Activated CD4-positive, alpha-beta T cell treated with anti-CD3 and anti-CD28 coated beads for 24 hours (primary cell): ENCODE measurements at places on chromosomes 1 and 21.
A peak's percentile ranks its signal among the peaks of the same experiment; 100 is the strongest.

- no peak for DNase-seq
These were observed 832.6 kb upstream of the TMPRSS15 start for GRCh38 chr21:19236209-19236608.

DNA sequence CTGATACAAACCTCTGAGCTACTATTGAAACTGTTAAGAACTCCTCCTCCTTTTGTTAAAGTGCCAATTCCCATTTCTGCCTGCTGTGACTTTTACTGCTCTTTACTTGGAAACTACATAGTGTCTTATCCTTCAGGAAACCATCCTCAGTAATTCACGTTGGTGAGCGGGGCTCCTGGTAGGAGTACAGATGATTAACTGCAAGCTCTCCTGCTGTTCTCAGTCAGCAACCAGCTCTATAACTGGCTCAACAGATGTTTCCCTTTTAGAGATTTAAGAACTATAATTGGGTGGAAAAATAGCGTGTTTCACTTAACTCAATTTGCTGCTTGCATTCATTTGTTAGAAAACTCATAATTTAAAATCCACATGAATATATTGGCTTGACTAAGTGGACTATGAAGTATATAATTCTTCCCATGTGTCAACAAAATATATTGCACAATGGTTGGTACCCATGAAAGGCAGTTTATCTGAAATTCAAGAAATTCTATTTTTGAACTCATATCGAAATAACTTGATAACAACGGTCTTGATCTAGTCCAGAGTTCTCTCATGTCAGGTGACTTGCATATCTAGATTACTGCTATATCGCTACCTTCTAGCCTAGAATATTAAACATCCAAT lies 574.0 kb downstream of the KCNT2 start:
- no peak for DNase-seq

DNA sequence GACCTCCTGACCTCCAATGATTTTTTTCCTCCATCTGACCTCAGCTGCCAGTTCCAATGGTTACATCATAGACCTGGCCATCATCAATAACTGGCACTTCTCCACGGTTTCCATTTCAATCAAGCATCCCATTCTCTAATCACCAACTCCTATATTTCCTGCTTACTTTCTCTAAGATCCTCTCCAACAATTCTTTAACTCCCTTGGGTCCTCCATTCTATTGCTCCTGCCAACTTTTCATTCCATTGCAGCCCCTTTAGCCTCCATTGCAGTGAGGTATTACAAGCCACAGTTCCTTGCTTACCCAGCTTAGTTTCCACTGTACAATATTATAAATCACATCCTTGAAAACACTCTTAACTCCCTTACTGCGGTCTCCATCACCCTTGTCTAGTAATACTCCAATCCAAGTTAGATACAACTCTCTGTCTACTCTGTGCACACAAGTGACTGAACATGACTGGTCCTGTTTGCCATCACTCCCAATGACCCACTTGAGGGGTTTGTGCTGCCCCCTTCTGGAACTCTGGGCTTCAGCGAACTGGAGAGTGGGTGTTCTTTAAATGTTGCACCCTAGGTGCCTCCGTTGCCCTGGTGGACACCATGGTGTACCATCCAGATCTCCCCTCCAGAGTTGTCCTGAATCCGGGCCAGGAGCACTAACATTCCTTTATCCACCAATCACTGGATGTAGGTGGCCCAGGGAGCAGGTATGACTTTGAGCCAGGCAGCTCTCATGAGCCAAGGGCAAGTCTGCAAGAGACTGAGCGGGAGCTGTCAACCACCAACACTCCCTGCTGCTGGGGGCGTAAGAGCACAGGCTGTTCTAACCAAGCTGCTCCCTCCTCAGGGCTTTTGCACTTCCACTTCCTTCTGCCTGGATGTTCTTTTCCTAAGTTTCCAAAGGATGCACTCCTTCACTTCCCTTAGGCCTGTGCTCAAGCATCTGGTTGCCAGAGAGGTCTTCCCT lies 3.7 kb upstream of the FNDC7 start:
- DNase-seq: peak; percentile 26

DNA sequence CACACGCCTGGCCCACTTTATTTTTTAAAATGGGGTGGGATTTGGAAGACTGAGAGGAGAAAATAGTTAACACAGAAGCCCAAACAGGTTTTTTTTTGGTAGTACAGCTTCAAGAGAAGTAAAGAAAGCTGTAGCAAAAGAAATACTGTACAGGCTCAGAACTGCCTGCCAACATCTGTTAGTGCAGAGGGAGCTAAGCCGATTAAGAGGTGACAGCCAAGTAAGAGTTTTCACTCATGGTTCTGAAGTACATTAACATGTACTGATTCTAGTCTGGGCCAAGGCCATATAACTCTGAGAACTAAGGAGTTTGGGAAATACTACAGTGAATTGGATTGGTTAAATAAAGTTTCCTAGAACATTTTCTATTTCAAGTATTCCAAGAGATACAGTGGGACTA lies 51.6 kb downstream of the EIF2B3 start:
- DNase-seq: no peak

- DNase-seq: no peak
These were observed 15.7 kb downstream of the ATPAF1 start for GRCh38 chr1:46652321-46653100.

- peak; percentile 49 for DNase-seq
These were observed 61.7 kb downstream of the FCRL5 start for GRCh38 chr1:157490467-157491165.

DNA sequence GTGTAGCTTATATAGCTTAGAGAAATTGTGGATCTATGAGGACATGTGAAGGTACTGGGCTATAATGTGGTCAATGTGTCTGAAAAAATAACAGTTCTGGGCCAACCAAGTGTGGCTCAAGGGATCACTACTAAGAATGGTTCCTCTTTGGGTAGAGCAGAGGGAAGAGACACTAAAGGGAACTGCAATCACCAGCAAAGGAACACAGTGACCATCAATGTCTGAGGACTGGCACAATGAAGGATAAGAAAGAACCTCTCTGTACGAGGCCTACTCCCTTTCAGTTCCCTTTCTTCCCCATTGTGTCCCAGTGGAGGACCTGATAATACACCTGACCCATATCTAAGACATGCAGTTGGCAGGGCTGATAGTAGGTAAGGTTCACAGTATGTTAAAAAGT lies 89.9 kb upstream of the JAK1 start:
- DNase-seq: no peak

- no peak for DNase-seq
These were observed 15.2 kb downstream of the GPR161 start for GRCh38 chr1:168121401-168122011.

DNA sequence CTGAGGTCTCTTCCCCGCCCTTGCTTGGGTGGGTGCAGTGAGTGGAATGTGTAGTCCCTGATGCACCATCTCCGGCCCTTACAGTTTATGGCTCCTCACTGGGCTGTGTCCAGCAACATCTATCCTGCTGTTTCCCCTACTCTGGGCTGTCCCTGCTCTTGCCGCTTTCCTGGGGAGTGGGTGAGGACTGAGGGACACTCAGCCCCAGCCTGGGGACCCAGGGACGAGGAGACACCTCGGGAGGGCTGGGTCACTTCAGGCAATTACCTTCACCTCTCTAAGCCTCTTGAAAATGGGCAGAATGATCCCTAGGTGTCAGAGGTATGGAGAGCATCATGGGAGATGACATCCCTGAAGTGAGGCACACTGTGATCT lies 13.6 kb upstream of the LRP8 start:
- no peak for DNase-seq

DNA sequence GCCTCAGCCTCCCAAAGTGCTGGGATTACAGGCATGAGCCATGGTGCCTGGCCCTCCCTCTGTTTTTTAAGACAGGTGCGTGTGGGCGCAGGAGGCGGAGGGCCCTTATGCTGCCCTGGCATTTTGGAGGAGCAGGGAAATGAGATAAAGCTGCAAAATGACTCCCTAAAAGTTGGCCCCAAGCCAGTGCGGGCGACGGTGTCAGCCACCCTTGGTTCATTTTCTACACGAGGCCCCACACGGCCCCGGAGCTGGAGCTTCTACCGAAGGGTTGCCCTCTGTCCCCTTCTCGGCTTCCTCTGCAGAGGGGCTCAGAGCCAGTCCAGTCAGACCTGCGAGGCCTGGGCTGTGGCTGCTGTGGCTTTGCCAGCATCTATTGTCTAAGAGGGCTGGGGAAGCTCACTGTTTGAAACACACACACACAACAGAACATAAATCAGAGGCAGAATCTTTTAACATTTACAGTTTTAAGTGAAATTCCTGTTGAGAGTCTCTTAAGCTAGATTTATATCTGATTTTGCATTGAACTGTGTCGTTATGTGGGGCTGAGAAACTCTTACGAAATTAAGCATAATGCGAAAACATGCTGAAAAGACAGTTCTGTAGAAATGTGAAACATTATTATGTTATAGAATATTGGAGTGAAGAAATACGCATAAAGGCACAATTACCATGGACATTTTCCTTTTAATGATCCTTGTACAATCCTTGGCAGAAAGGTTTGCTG lies 255.9 kb downstream of the CAMTA1 start:
- DNase-seq: no peak

DNA sequence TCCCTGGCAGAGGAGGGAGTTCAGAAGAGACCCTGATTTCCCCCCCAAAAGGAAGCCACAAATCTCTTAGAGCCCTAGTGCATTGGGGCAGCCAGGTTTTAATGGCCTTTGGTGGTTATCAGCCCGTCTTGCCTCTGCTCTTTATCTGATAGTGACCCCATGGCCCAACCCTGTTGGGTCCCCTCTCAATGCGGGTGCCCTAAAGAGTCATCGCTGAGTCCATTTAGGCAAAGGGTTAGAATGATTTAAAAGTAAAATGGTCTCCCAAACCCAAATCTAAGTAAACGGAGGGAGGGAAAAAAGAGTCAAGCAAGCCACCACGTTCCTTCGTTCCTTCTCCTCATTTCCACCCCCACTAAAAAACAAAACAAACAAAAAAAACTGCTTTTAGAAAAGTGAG lies 164.0 kb downstream of the RUNX1 start:
- no peak for DNase-seq

DNA sequence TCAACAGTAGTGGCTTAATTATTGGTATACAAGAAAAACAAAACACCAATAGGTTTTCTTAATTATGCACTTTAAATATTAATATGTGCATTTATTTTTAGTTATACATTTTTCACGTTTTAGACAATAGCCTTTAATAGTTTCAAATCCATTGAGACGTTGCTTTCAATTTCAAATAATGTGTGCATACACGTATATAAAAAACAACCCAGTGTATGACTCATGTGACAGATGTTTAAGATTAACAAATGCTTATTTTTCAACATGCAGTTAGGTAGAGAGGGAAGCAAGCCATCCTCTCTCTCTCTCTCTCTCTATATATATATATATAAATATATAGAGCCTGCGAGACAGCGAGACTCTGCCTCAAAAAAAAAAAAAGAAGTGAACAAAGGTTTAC lies 24.3 kb downstream of the EYA3 start:
- DNase-seq: no peak

- DNase-seq: no peak
These were observed 15.3 kb upstream of the SRSF10 start for GRCh38 chr1:23995431-23995837.

DNA sequence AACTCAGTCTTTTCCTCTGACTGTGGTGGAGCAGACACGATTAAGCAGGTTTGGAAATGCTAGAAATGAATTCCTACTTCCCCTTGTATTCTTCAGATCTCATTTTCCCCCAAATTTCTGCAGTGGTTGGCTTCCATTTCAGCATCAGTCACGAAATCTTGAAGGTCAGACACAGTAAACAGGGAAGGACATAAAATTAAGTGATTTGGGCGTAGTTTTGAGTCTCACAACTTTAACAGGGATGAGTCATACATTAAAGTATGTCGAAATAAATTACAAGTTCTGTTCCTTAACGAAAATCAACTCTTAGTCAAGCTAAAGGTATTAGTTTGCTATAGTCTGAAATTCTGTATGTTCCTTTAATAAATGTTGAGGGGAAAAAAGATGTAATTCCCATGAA lies 61.1 kb downstream of the HNRNPR start:
- DNase-seq: no peak

GRCh38 chr1:1337793-1338147 lies 6.7 kb downstream of the TAS1R3 start:
- peak; percentile 35 for DNase-seq

DNA sequence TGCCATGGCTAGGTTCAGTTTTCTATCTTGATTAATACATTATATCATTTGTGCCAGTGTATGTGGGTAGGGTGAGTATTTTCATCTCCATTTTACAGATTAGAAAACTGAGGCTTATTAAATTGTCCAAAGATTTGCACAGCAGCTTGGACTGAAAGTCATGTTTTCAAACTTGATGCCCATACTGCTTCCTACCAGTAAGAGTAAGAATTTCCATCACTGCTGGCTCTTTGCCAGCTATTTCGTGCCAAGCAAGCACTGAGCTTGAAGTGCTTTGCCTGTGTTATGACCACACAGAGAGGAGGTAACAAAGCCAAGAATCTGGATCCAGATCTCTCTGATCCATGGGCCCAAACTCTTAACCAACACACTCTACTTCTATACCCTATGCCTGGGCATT lies 295.0 kb downstream of the VAV3 start:
- DNase-seq: no peak

DNA sequence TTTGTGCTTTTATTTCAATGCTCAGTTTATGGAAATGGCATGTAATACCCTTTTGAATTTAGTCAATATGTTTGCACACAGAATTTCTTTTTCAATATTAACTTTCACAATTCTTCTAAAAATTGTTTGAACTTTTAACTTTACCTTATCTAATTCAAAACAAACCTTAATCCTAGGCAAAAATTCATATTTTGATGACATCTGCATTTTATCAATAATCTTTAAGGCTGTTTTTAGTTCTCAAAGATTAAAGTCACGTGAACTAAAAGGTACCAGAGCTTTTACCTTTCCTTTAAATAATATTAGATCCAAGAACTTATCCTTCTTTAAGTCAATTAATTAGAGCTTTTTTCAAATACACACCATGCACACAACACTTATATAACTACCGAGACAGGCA lies 218.9 kb upstream of the NCAM2 start:
- no peak for DNase-seq

DNA sequence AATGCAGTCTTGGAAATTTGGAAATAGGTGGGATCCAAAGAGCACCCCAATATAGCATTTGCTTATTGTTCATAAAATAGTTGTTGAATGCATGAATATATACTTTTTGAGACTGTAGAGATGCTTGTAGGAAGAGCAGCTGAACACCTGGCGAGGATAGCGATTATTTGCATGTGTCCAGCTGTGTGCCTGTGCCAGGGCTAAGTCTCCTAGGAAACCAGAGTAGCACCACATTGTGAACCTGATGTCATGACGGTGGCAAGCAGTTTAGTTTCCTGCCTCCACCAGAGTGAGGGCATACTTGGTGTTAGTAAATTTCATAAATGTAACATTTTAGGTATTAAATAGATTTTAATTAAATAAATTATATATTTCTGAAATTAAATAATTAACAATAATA lies 37.3 kb upstream of the IRF2BP2 start:
- DNase-seq: no peak
